T-helper 1 cell (primary cell): ENCODE measurements at places on chromosomes 3 and 15.

- DNase-seq = no peak
Observed at GRCh38 chr15:69996321-69997160, 101.2 kb downstream of the TLE3 start.

GRCh38 chr15:31332681-31333071, 6.0 kb downstream of the KLF13 start:
- DNase-seq = no peak

- DNase-seq = no peak
Observed at GRCh38 chr3:58175437-58176184, 35.2 kb downstream of the DNASE1L3 start.

- DNase-seq = no peak
Observed at GRCh38 chr3:23826382-23827064, 20.8 kb downstream of the UBE2E1 start.

GRCh38 chr3:10371167-10371566, 50.3 kb upstream of the SEC13 start:
- no peak for DNase-seq

- no peak for DNase-seq
Observed at GRCh38 chr3:146416366-146416765, 53.0 kb downstream of the PLSCR2 start.

DNA sequence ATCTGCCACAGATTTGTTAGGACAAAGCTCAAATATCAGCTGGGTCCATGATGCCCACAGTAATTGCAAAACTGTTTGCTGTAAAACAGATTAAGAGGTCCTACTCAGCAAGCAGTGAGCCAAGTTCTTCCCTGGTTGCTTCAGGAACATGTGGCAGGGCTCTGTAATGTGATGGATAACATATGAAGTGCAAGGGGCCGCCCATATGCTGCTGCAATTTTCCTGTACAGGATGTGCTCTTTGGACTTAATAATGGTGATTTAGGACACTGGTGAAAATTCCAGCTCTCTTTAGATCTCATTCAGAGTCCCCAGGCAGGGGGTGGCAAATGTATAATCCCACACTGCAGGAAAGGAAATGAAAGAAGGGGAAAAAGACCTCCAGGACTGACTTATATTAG, 289.4 kb downstream of the LSAMP start:
- DNase-seq = no peak

- no peak for DNase-seq
Observed at GRCh38 chr3:40923143-40923542, 276.2 kb upstream of the CTNNB1 start.

- DNase-seq = no peak
Observed at GRCh38 chr3:567488-568185, 371.1 kb downstream of the CHL1 start.

DNA sequence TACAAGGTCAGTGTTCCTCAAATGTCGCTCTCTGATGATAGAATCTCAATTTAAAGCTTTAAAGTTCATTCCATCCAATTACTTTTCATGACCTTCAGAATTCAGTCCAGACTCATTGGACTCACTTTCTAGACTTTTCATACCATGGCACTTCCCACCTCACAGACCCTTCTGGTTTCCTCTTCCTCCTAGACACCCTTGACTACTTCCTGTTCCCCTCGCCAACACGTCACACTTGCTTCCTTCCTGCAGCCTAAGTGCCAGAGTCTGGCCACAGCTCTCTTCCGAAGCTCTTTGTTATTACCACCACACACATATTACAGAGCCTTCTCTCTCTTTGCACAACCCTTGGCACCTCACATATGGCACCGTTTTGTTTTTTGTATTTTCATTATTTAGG, 59.1 kb upstream of the UMPS start:
- peak; percentile 31 for DNase-seq

GRCh38 chr3:23117856-23118255, 85.3 kb upstream of the UBE2E2 start:
- no peak for DNase-seq

- no peak for DNase-seq
Observed at GRCh38 chr15:28876131-28876844, 9.5 kb upstream of the APBA2 start.

DNA sequence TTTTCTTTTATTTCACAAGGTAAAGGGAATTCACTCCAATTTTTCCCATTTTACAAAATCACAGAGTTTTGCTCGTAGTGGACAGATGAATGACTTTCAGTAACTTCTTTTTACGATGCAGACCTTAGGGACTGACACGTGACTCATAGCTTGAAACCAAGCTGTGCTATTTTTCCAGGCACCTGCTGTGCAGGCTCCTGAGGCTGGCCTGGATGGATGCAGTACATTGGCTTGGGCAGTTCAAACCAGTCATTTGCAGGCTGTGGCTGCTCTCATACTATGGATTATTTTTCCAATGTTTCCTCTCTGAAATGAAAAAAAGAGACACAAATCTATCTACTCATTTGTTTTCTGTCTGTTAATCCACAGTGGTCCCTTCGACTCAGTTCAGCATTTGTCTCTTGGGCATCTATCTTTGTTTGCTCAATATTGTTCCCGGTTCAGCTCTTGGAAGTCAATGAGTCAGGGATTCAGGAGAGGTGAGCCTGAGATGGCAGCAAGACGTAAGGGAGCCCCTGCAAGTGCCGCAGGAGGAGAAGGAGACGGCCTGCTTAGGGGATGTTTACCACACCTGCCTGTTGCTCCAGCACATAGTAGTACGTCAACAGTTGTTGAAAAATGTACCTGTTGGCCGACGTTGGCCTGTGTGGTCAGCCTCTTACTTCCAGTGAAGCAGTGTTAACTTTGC, 92.8 kb downstream of the SV2B start:
- no peak for DNase-seq

DNA sequence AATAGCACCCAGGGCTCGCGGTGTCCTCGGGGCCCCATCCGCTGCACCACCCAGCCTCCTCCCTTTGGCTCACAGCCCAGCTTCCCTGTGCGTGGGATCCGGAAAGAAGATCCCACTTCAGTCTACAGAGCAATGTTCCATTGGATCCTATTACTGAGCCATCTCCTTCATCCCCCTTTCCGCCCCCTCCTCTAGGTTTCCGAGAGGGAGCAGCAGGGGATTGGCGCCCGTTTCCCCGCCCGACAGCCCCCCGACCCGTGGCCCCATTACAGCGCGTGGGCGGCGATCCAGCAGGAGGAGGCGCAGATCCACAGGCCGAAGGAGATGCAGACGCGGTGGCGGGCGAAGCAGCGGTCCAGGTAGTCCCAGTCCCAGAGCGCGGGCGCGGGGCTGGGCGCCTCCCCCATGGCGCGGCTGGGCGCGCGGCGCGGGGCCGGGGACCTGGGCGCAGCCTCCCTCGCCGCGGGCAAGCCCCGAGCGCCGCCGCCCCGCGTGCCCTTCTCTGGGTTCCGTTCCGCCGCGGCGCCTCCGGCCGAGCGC, 340 bp downstream of the TMEM44 start:
- no peak for DNase-seq

DNA sequence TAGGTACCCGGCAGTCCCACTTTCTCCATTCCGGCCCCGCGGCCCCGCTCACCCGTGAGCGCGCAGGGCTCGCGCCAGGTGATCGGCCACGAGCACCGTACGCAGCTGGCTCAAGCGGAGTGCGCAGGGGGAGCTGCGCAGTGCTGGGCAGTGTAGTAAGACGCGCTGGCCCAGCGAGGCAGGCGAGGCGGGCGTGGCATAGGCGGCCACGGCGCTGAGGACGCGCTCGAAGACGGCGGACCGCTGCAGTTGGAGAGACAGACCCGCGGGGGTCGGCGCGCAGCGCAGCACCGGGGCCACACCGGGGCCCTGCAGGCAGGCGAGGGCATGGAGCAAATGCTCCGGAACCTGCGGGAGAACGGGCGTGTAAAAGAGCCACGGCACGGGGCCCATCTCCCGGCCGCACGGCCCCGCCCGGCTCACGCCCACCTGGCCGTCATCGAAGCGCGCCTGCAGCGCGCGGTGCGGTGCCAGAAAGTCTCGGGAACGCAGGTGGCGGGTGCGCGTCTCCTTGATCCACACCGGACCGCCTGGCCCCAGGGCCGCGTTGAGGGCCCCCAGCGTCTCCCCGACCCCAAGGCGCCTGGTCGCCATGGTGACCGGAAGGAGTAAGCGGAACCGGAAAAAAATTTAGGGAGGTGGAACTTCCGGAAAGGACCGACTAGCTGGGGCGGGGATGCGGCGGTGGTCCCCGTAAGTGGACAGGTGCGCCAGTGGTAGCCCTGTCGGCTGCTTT, at the start of gene DALRD3:
Gene DALRD3 (minus strand): TSS at position 610 of the 736 bp plus-strand sequence. CDS start 16 bp downstream, at position 594.
- peak; percentile 45 for DNase-seq

DNA sequence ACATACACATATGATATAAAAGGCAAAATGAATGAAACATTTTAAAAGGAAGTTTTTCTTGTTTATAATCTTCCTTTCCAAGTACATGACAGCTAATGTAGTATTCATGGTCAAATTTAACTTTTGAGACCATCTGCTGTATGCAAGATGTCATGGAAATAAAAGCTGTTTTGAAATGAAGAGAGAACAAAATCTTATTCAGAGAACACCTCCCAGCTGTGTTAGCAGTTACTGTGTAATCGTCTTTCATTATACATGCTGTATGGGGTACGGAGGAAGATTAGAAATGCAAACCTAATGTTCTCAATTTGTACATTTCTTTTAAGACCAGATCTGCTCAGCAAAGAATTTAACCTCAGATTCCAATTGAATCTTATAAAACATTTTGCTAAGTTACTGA, 1182.3 kb downstream of the OTOL1 start:
- DNase-seq = no peak

- DNase-seq = no peak
Observed at GRCh38 chr3:71865727-71866126, 80.8 kb upstream of the PROK2 start.

DNA sequence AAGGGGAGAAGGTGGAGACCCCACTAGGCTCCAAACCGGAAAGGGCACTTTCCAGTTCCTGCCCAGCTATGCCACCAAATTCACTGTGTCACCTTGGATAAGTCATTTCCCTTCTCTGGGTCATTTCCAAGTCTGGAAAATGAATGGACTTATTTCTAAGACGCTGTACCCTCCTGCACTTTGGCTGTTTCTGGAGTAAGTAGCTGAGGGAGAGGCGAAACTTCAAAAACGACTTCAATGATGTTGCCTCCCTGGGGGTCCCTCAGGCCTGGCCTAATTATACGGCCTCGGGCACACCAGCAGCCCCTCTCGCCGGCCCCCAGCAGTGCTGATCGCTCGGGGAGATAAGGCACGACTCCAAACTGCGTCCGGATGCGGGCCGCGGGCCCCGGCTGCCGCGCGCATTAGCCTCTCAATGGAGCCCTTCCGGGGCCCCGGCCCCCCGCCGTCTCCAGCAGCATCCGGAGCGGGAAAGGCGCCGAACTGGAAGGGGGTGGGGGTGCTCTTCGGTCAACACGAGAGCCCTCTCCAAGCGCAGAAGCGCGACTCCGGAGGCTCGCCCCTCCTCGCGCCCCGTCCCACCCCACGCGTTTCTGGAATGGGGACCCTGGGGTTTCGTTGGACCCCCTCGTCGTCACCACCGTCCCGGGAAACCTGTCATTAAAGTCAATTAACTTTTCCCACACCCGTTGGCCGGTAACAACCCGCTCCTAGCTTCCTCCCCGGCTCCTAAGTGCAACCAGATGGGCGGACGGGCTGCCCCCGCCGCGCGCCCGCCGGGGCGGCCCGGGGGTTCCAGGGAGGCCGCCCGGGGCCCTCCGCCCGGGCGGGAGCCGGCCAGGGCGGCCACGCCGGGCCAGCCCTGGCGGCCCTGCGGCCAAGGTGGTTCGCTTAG, 4.8 kb downstream of the HES1 start:
- DNase-seq = no peak

GRCh38 chr3:195929452-195929851, 21.1 kb upstream of the TNK2 start:
- no peak for DNase-seq

DNA sequence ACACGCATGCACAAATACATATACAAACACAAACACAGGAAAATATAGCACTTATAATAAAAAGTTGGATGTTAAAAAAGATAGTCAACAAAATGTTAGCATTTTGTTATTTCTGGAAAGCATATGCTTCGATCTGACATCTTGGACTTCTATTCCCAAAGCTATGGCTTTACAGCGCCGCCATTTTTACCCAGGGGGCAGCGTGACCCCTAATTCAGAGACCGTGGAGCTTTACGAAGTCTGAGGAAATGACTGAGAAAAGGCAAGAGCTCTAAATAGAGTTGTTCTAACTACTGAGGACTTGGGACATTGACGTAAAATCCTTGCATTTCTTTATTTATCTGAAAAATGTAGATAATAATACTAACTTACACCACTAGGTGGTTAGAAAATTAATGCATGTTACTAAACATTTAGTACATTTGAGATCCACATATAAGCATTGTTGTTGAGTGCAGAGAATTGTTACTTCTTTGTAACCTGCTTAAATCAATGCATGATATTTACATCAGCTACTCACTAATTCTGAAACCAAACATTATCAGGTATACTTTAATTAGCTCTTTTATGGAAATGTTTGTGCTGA, 155.4 kb downstream of the TP63 start:
- DNase-seq = no peak

DNA sequence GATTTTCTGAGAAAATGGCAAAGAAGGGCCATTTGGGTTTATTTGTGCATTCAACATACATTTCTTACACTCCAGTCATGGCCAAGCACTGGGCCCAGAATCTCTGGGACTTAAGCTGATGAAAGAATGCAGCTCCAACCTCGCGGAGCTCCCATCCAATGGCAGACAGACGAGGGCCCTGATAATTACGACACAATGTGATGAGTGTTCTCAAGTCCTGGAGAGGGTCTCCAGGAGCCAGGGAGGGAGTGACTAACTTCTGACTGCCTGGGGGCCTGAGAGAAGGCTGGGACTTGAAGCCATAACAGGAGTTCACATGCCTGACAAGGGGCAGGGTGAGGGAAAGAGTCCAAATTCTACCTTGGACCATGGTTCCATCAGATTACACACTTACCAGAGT, 42.6 kb upstream of the BNC1 start:
- no peak for DNase-seq

DNA sequence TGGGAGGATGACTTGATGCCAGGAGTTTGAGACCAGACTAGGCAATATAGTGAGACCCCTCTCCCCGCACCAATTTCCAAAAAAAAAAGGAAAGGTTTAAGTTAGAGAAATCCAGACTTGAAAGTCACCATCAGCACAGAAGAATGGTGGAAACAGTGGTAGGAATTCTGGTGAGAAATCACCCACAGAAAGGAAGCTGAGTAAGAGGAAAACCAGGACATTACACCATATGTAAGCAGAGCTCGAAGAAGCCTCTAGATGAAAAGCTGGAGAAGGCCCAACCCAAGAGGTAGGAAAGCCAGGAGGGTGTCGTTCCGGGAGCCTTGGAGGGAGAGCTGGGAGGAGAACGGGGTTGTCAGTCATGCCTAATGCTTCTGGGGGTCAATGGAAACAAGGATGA, 40.5 kb downstream of the RASGRP1 start:
- DNase-seq = no peak
